ENCODE measurements at places on chromosomes 1 and 21.
A peak's percentile ranks its signal among the peaks of the same experiment; 100 is the strongest.

DNA sequence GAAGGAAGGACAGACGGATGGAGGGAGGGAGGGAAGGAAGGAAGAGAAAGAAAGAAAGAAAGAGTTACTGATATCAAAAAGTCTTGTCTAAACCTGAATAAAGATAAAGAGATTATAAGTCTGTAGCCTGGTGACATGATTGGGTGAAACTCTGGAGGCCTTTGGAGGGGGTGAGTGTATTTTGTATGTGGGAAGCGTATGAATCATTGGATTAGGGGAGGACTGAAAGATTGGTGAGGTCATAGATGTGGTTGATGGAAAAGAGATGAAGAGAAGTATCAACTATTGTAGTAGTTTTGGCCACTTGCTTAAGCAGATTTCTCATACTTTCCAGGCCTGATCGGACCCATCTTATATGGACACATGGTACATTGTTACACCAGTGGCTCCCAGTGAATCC, 11.5 kb upstream of the KCNJ6 start:
- DNase-seq: no peak

- no peak for DNase-seq
Measured at GRCh38 chr1:170290276-170290675, 144.5 kb downstream of the NTMT2 start.

GRCh38 chr1:150609732-150610131, 19.7 kb downstream of the ENSA start:
- no peak for DNase-seq

- DNase-seq: no peak
Measured at GRCh38 chr1:235999259-235999925, 65.5 kb downstream of the NID1 start.

GRCh38 chr21:38920631-38921398, 115.1 kb downstream of the ETS2 start:
- no peak for DNase-seq

DNA sequence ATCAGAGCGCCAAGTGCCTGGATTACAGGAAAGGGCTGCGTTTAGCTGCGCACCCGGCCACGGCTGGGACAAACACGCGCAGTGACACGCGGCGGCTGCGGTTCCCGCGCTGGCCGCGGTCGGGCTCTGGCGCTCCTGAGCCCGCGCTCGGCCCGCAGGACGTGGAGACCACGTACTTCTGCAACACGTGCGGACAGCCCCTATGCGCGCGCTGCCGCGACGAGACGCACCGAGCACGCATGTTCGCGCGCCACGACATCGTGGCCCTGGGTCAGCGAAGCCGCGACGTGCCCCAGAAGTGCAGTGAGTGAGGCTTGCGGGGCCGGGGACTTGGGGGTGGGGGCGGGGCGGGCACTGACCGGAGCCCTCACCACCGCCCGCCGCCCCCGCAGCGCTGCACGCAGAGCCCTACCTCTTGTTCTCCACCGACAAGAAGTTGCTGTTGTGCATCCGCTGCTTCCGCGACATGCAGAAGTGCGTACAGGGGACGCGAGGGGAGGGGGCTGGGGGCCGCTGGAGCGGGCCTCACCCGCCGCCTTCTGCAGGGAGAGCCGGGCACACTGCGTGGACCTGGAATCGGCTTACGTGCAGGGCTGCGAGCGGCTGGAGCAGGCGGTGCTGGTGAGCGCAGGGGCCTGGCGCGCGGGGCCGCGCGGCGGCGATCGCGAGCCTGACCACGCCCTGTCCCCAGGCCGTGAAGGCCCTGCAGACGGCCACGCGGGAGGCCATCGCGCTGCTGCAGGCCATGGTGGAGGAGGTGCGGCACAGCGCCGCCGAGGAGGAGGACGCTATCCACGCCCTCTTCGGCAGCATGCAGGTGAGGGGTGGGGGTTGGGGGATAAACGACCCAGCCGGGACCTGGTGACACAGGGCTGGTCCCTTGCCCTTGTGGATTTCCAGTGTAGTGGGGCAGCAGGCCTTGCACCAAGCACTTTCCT, 3.1 kb downstream of the RNF207 start:
- no peak for DNase-seq

DNA sequence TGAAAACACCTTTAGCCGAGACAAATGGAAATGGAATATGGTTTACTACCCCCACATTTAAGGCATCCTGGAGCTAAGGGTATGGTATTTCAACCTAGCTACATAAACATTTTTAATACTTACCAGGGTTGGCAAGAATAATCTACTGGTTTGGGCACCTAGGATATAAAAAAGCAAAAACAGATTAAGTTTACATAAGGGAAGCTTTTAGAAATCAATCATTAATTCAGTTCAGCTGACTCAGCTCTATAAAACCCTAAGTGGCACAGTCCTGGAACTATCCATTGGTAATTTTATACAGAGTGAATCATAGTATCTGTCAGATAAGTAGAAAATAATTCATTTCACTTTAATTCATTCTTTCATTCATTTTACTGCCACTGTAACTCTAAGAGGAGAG, 355.2 kb downstream of the VAV3 start:
- no peak for DNase-seq

- DNase-seq: peak; percentile 81
Measured at GRCh38 chr1:6603238-6603914, 707 bp upstream of the KLHL21 start.

- DNase-seq: peak; percentile 67
Measured at GRCh38 chr21:33642896-33643657, 776 bp downstream of the ITSN1 start.
